Activated naive CD4-positive, alpha-beta T cell treated with anti-CD3 and anti-CD28 coated beads, Interleukin-2, amount 10 ng/mL, durations not matched to agents 5 hours and 36 hours (primary cell): ENCODE measurements at places on chromosomes 2 and 18. TPM values are rescaled to one million over a fixed set of nuclear protein-coding genes. Genes with fewer than 3 reads are reported as not detected.

The CLEC4F gene
- not detected for total RNA-seq

The GCG gene
- total RNA-seq, result not detected

The HOXD1 gene
- total RNA-seq, result not detected

The NXPH2 gene
- total RNA-seq, result not detected

The DPP4 gene
- 130 TPM for total RNA-seq

The OR6B2 gene
- not detected for total RNA-seq

The LHCGR gene
- total RNA-seq, result not detected

The SCYGR4 gene
- not detected for total RNA-seq

The RAB10 gene
- 87.2 TPM for total RNA-seq

The ITGB6 gene
- not detected for total RNA-seq

The ABCG8 gene
- not detected for total RNA-seq

The ERMN gene
- 3.1 TPM for total RNA-seq

The C1QL2 gene
- not detected for total RNA-seq

The CPO gene
- total RNA-seq, result not detected

The UBE2E3 gene
- total RNA-seq, result 25.2 TPM

The SPP2 gene
- not detected for total RNA-seq

The ANKRD29 gene
- not detected for total RNA-seq

The DSG2 gene
- total RNA-seq, result 0.50 TPM

The METTL5 gene
- total RNA-seq, result 55.7 TPM

The INHBB gene
- not detected for total RNA-seq

The ORC2 gene
- total RNA-seq, result 42.0 TPM

The ARPC2 gene
- total RNA-seq, result 621 TPM

The ACOXL gene
- not detected for total RNA-seq

The THOC1 gene
- total RNA-seq, result 46.4 TPM

The SKOR2 gene
- not detected for total RNA-seq

The SATB2 gene
- total RNA-seq, result 0.07 TPM

The DLGAP1 gene
- not detected for total RNA-seq

The ANKRD36C gene
- total RNA-seq, result 75.3 TPM

The HOXD12 gene
- not detected for total RNA-seq

The EVX2 gene
- not detected for total RNA-seq

The VSNL1 gene
- not detected for total RNA-seq

The NFATC1 gene
- 54.0 TPM for total RNA-seq

The SLC23A3 gene
- total RNA-seq, result 2.5 TPM

The TDRD15 gene
- not detected for total RNA-seq

The PASK gene
- total RNA-seq, result 50.8 TPM

The CHST9 gene
- total RNA-seq, result not detected

The MORN2 gene
- total RNA-seq, result 0.89 TPM

The NEB gene
- 0.58 TPM for total RNA-seq
